ENCODE measurements at places on chromosomes 5 and 9.

- no peak for DNase-seq
These were observed 45.2 kb upstream of the FER start for GRCh38 chr5:108702546-108702945.

DNA sequence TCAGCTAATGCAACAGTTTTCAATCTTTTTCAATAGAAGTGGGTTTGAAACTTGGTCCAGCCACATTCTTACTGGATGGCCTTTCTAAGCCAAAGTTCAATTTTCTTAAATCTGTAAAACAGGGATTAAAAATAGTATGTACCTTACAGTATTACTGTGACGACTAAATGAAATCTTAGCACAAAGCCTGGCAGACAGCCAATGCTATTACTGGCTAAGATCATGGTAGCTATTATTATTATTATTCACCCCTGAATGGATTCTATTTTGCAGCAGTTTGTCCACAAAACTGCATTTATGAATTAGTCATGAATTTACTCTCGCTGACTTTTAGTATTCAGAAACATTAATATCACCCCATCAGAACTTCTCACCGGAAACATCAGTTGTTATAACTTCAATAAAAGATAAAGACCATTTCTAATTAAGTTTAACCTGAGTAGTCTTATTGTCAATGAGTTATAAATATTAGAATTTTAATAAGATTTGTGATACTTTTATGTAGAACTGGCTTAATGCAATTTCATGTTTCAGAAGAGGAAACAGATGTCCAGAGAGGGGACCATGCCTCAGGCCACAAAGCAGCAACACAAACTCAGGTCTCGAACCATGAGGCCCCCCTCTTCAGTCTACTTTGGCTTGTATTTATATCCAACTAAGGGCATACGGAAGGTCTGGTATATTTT lies 468.2 kb downstream of the ARHGEF28 start:
- no peak for DNase-seq

- no peak for DNase-seq
These were observed 1.7 kb downstream of the TLE1 start for GRCh38 chr9:81687521-81688261.

- DNase-seq: no peak
These were observed 1.5 kb upstream of the DNM1 start for GRCh38 chr9:128201441-128202369.

DNA sequence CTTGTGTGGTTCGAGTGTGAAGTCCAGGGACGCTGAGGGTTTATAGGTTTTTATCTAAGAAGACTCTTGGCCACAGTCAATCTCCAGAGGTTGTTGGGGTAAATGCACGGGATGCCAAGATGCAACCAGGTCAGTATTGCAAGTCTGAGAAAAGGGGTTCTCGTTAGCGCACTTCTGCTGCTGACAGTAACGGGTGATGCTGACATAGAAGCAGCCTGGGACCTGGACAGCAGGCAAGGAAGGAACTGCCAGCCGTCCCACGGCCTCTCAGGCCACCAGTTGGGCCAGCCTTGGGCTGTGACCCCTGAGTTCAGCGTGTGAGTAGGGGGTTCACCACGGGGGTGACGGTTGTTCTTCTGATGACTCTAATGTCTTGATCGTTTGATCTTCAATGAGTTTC lies 39.0 kb downstream of the TENT4A start:
- no peak for DNase-seq

GRCh38 chr5:132765311-132766019 lies 11.6 kb downstream of the SEPTIN8 start:
- DNase-seq: no peak

DNA sequence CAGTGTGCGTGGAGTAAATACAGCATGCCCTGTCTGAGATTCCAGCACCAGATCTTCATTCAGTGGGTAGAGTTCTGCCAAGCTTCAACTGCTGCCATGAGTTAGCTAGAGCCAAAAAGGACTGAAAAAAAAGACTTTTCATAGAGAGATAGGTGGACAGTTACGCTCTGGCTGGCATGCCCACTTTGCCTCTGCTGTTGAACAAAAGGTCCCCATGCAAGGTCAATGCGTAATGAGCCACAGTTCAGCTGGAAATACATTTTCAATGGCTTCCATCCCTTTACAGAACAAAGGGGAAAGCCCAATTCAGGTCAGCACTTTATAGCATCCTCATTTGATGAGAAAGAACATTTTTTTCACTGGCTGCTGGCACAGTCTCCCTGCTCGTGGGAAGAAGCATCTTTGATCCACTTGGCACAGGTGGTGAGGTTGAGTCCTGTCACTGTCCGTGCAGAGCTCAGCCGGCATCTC lies 86.9 kb upstream of the ERCC6L2 start:
- no peak for DNase-seq

- DNase-seq: no peak
These were observed 11.1 kb downstream of the FCN2 start for GRCh38 chr9:134891713-134892112.

DNA sequence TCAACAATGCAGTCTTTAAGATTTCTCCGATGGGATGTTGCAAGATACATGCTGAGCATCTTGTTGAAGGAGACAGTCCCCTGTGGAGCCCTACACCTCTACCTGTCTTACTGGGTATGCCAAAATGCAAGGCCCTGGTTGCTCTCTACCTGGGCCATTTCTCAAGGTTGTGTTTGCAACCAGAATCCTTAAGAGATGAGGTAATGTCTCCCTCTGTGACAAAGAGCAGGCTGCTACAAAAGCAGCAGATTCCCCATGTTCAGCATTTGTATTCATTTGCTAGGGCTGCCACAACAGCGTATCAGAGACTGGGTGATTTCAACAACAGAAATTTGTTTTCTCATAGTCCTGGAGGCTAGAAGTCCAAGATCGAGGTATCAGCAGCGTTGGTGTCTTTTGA lies 138.4 kb upstream of the RPS23 start:
- no peak for DNase-seq

- DNase-seq: no peak
These were observed 314.3 kb upstream of the IRX1 start for GRCh38 chr5:3281366-3281765.

- no peak for DNase-seq
These were observed 6.1 kb downstream of the PRDM6 start for GRCh38 chr5:123094919-123095797.

DNA sequence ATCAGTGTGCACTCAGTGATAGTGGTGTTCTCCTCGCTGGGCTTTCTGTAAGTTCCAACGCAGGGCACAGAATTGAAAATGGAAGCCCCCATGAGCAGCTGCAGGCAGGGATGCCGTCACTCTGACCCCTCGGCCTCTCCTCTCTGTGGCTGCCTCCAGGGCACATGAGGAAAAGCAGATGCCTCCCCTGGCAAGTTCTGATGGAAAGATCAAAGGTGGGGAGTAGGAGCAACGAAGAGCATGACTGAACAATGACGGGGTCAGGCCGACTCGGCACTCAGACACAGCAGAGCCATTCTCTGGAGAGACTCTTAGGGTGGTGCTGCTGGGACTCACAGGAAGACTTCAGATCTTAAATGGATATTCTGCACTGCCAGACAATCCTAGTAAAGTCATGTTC lies 65.6 kb upstream of the CKMT2 start:
- DNase-seq: no peak

DNA sequence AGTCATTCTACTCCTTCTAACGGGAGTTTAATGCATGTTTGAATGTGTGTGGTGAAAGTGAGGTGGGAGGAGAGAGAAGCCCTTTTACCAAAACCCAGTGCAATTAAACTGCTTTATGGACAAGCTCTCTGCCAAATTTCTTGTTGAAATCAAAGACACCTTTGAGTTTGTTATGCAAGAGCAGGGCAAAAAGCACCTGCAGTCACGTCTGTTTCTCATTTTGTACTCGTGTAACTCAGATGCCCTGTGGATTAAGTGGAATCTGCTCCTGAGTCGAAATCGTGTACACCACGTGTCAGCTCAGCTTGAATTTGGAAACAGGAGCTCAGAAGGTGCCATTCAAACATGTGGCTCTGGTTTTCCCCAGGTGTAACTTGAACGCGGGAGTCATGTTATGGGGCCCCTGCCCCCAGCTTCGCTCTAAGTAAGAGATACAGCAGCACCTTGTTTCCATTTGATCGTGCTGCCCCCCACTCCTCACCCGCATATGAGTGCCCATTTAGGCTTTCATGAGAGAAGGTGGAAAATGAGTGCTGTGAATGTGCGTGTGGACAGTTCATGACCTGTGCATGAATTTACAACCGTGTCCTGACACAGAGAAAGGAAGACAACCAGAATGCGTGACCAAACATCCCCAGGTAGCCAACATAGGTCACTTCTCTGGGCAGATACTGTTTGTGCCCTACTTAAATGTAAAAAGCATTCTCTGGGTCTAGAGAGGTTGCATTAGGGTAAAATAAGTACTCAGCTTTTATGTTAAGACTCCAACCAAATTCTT lies 347.0 kb upstream of the SLC30A5 start:
- DNase-seq: no peak

GRCh38 chr9:4287886-4288588 lies 11.8 kb downstream of the GLIS3 start:
- DNase-seq: no peak

DNA sequence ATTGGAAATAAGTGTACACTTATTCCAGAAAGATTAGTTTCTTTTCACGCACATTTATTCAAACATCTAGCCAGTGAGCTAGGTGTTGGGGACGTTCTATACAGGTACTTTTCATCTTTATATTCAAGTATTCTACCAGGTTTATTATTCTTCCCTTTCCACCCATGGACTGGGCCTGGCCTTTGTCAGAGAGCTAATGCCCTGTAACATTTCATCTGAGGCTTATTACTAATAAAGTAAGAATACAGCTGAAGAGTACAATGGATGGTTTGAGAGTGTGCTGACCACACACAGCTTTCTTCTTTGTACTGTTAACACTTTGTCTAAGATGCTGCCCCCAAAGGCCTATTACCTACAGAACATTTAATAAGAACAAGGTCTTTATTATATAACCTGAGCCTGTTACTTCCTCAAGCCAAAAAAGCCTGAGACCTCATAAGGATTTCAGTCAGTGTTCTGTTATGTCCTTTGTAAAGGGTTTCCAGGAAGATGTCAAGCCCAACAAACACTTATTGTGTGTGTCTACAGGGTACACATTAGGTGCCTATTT lies 93.5 kb downstream of the ZNF608 start:
- no peak for DNase-seq

DNA sequence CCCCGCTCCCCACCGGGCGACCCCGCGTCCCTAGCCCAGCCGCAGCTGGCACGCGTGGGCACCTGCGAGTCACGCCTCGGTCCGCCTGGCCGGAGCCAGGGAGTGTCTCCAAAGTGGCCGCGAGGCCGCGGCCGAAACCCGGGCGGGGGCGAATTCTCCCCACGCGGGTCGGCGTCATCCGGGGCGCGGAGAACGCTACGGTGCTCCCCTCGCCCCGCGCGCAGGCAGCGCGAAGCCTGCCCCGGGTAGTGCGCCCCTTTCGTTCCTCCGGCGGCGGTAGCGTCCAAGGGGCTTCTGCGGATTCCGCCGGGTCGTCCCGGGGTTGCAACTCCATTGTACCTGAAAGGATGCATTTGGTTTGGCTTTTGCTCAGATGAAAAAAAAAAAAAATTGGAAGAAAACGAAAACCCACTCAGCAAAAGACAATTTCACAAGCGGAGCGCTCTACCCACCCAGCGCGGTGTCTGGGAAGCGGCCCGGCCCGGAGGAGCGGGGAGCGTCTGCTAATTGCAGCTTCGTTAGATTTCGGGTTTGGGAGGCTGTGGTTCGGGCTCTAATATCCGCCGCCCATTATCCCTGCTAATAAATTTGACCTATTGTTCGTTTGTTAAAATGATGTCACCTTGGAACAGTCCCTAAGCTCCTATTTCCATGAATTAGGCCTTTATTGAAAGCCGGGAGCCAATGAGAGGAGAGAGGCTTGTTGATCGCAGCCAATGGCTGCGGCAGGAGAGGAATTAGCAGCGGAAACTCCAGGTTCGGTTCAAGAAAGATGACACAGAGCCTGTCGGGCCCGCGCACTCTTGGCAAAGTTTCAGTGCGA lies at the start of gene TLX3:
TSS of gene TLX3 (plus strand) at position 796 of the 823 bp plus-strand sequence. CDS start 118 bp downstream, outside the sequence.
- no peak for DNase-seq

- DNase-seq: peak; percentile 47
These were observed 24.6 kb downstream of the RAPGEF6 start for GRCh38 chr5:131610198-131611063.

- DNase-seq: no peak
These were observed 78.7 kb upstream of the SMIM23 start for GRCh38 chr5:171706736-171707441.

DNA sequence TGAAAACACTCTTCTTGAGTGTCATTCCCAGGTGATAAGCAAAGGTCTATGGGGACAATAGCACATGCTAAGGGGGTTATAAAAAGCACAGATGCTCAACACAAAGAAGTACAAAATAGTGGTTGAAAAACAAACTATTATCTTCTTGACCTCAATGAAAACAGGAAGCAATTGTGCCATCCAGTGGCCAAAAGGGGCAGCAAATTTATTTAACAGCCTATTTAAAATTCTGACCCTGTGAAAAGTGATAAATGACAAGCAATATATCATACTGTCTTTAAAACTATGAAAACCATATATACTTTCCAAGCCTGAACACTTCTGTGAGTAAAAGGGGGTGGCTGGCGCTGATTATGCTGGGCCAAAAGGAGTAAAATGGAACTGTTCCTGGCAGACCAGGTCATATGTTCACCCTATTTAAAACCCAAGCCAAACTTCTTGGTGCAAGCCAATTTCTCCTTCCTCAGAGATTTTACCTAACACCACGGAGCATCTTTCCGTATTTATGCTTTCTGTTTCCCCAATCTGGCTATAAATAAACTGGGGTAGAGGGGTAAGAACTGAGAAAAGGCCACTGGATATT lies 29.7 kb downstream of the TEX10 start:
- peak; percentile 43 for DNase-seq

- DNase-seq: peak; percentile 79
These were observed at the start of gene FRRS1L for GRCh38 chr9:109166771-109167601. TSS of gene FRRS1L (minus strand) at chr9:109167249. CDS start at chr9:109167138, 111 bp downstream.
